ENCODE measurements at places on chromosomes 13 and 19.

GRCh38 chr13:98447881-98448641, 128.8 kb downstream of the STK24 start:
- no peak for DNase-seq

DNA sequence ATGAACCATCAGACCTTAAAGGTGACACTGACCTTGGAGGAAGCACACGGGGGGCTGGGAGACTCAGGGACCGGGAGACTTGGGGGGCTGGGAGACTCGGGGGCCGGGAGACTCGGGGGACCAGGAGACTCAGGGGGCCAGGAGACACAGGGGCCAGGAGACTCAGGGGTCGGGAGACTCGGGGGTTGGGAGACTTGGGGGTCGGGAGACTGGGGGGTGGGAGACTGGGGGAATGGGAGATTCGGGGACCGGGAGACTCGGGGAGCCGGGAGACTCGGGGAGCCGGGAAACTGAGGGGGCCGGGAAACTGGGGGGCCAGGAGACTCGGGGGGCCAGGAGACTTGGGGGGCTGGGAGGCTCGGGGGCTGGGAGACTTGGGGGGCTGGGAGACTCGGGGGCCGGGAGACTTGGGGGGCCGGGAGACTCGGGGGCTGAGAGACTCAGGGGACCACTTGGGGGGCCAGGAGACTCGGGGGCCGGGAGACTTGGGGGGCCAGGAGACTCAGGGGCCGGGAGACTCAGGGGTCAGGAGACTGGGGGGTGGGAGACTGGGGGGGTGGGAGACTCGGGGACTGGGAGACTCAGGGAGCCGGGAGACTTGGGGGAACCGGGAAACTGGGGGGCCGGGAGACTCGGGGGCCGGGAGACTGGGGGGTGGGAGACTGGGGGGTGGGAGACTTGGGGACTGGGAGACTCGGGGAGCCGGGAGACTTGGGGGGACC, 62.9 kb downstream of the RASA3 start:
- DNase-seq: no peak

DNA sequence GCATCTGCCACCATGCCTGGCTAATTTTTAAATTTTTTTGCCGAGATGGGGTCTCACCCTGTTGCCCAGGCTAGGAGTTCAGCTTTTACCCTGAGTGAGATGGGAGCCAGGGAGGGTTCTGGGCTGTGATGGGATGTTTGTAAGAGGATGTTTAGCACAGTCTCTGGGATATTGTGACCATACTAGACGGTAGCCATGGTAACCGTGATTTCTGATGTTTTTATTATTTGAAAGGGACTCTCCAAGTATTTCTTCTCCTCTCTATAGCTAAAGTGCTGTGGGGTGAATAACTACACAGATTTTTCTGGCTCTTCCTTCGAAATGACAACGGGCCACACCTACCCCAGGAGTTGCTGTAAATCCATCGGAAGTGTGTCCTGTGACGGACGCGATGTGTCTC, 10.4 kb downstream of the TSPAN16 start:
- DNase-seq: no peak

DNA sequence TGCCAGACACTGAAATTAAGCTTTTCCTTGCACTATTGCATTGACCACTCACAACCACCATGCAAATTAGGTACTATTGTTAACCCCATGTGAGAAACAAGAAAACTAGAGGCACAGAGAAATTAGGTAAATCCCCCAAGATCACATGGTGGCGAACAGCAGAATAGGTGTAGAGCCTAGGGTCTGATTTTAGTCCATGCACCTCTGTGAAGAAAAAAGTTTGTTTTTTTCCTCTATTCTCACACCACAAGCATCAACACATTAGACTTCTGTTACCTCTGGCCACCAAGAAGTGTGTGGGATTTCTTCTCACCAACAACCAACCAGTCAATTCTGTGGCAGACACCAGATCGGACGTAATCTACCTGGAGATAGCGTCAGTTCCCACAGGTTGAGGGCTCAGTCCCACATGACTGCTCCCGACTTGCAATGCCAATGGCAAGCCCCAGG, 391.9 kb downstream of the COG6 start:
- DNase-seq: no peak

DNA sequence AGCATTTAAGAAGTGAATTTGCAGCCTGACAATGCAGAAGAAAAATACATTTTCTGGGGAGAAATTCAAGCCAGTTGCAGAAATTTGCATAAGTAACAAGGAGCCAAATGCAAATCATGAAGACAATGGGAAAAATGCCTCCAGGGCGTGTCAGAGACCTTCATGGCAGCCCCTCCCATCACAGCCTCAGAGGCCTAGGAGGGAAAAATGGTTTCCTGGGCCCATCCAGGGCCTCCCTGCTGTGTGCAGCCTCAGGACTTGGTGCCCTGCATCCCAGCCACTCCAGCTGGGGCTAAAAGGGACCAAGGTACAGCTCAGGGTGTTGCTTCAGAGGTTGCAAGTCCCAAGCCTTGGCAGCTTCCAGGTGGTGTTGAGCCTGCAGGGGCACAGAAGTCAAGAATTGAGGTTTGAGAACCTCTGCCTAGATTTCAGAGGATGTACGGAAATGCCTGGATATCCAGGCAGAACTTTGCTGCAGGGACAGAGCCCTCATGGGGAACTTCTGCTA, 16.7 kb upstream of the ITM2B start:
- no peak for DNase-seq

GRCh38 chr13:104206450-104207044, 1140.3 kb upstream of the SLC10A2 start:
- DNase-seq: no peak

DNA sequence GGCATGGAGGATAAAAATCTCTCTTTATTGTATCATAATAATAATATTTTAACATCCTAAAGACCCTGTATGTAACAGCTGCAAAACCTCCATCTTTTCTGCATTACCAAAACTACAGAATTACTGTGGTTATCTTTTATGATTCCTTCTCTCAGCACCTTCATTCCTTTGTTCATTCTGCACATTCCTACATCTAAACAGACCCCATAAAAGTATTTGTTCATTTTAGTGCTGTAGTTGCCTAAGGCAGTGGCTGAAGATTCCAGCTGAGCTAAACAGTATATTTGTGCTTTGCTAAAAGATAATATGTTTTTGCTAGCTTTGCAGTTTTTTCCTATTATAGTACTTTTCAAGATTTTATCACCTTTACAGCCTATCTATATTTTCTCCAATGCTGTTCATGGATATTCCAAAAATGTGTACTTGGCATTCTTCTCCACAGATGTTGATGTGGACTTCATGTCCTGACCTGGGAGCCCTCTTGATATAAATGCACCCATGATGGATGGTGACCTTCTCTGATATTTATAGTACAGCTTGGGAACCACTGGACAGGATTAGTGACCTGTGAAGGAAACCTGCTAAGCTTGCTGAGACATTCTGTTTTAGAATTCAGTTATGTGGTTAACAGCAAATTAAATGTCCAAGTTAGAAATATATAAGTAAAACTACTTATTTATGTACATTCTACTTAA, 2832.9 kb upstream of the PCDH20 start:
- DNase-seq: no peak

DNA sequence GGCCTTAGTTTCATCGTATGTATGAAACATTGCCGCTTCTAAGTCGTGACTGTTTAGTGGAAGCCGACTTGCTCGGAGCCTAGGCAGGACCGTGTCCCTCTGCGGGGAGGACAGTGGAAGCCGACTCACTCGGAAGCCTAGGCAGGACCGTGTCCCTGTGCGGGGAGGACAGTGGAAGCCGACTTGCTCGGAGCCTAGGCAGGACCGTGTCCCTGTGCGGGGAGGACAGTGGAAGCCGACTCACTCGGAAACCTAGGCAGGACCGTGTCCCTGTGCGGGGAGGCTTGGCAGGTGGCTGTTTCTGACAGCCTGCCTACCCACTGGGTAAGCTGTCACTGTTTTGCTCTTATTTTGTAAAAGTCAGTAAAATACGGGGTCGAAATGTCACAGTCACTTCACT, 20.4 kb upstream of the DCUN1D2 start:
- DNase-seq: no peak

GRCh38 chr19:35146746-35147459, 3.8 kb downstream of the FXYD7 start:
- no peak for DNase-seq

DNA sequence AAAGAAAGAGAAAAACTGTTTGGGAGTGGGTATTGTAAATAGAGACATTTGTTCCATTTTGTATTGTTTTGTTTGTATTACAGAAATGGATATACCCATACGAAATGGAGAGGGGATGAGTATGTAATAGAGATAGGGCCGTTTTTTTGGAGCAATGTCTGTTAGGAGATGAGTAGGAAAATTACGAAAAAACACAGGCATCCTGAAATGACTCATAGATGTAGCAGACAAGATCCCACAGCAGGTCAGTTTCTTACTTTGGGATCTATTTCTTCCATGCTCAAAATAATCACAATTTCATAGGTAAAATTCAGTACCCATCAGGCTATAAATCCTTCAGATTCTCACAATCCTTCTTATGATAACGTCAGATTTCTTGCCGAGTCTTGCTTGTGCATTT, 779.4 kb upstream of the SLITRK1 start:
- no peak for DNase-seq

DNA sequence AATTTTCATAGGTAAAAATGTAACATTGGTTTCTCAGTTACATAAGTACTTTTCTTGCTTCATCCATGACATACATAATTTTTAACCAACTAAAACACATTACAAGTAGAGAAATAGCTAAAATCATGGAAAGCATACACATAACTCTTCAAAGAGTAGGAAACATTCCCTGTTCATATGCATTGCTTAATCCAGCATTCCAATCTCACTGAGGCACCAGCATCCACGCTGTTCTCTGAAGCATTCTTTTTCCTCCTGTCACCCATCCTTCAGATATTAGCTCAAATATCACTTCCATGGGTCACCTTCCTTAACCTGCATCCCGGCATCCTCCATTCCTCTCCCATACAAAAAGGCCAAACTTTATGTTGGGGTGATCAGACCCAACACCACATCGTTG, 79.1 kb downstream of the ZNF254 start:
- no peak for DNase-seq

DNA sequence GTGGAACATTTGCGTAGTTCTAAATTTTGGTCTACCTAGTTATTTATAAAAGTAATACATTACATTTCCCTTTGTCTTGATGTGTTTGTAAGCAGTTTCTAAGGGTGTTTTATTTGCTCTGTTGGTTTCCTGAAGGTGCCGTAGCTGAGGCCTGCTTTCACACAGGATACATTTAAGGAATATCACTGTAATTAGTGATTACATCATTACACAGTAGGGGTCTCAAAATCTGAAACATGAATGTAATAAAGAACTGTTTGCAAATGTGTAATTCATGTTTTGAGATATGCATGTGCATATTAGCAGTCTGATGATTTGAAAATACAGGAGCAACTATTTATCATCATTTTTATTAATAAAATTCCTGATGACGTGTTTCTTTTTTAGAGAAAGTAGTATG, 281.8 kb downstream of the MTUS2 start:
- no peak for DNase-seq

DNA sequence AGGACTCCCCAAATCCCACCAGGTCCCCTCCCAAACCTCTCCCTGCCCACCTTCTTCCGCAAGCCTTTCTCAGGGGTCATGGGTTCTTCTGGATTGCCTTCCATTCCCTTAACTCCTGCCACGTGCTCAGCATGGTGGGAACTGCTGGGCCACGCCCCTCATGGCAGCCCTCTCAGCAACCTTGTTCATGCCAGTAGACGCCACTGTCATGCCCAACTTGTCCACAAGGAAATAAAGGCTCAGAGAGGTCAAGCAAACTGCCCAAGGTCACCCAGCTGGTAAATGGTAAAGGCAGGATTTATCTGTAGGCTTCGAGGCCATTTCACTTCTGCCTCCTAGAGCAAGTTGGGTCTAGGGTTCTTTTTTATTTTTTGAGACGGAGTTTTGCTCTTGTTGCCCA, 10.9 kb downstream of the PRAM1 start:
- no peak for DNase-seq

DNA sequence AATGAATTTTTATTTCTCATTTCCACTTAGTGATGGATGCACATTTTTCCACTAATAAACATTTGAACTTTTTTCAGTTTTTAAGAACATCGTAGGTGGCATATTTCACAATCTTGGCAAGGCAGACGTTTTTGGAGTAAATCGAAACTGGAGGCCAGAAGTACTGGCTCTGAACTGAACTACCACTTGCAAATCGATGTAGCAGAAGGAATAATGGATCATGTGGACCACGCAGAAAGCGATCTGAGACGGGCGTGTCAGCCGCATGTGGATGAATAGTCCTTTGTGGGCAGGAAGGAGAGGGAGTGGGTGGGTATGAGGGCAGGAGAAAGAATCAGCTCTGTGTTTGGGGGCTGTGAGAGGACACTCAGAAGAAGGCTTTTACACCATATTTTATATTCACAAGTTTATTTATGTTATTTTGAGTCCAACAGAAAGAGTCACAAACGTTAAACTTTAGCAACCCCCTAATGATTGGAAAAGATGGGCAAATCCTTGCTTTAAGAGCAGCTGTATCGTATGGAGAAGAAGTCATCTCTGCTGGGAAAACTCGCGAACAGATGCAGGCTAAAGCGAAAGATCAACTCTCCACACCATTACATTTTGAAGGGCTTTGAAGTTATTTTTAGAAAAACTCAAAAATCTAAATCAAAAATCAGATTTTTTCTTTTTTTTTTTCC, 90.5 kb downstream of the COL4A2 start:
- DNase-seq: no peak

GRCh38 chr13:26784704-26785639, 24.4 kb upstream of the GPR12 start:
- peak; percentile 65 for DNase-seq

- DNase-seq: no peak
Measured at GRCh38 chr19:55738302-55738701, at the start of gene NLRP9. NLRP9 (minus strand) TSS chr19:55738402; CDS start chr19:55738374, 28 bp downstream.

- DNase-seq: no peak
Measured at GRCh38 chr13:95168191-95168590, 133.1 kb downstream of the ABCC4 start.

DNA sequence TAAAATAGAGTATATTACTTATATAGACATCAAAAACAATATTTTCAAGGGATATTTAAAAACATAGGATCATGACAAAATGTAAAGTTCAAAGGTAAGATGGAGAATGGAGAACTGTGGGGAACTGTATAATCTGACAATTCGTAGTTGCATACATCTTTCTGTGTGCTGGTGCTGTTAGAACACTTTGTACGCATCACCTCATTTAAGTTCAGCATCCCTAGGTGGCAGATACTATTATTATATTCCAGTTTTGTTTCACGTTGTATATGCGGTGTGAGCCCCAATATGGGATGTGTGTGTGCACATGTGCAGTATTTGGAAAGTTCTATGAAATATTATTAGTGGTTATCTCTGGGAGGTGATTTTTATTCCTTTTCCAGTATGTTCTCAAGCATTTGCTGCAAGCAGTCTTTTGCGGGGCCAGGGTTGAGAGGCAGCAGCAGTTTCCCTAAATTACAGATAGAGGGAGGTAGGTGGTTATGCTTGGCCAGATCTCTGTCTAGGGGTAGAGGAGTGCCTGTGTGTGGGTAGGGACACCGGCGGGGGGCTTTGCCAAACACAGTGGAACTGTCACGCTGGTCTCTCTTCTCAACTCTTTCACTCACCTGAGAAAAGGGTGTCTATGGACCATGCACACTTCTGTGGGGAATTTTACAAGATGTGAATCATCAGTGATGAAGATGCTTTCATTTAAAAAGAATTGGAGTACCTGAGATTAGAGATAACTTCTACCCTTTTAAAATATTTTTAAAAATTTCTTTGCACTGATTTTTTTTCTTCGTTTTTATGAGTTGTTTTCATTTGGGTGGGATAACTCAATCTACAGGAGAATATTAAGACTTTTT, 55.6 kb upstream of the ALOX5AP start:
- peak; percentile 44 for DNase-seq
